Prostate gland (tissue), 2 donors: ENCODE measurements at places on chromosomes 4 and X. TPM values are rescaled to one million over a fixed set of nuclear protein-coding genes. Genes with fewer than 3 reads are reported as not detected.

Gene ATP2B3
- total RNA-seq: not detected

Gene TRPC3
- total RNA-seq: 1.5 TPM

GRCh38 chrX:2501559-2502102 is 855 bp upstream of the DHRSX start:
- no peak for DNase-seq

GRCh38 chrX:19682712-19683331 is 167.5 kb upstream of the MAP3K15 start:
- peak; percentile 5 for DNase-seq

DNA sequence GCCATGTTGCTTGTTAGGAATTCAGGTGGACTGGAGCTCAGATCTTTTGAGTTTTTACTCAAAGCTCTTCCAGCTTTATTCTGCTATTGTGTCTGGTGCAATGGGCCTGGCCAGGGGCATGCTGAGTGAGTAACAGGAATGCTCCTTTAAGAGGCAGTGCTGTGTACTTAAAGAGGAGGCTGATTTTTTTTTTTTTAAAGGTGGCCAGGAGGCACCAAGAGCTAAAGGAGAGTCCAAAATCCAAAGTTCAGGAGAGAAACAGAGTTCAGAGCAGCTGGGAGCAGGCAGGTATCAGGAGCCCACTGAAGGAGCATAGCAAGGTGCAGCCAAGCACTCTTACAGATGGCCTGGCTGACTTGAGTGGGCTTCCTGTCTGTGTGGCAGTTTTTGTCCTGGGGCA is 178.7 kb downstream of the FMR1NB start:
- no peak for DNase-seq

DNA sequence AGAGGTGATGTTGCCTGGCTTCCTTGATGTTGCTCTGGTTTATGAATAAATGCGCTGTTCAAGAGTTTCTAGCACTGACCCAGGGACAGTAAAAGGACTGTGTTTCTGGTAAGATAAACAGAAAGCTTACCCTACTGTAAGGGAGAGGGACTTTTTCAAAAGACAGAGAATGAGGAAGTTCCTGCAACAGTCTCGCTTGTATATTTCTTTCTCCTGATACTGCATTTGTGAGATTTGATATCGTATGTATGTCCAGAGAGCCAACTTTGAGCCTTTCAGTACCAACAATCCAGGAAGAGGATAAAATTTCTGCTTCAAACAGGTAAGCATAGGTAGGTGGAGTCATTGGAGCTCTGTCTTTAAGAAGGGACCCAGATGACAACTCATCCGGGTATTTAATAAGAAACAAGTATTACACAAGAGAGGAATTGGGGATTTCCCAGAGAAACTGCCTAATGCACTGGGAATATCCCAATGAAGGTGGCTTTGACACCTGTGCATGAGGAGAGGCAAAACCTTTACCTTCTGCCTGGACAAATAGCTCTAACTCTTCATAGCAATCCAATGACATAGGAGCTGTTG is 773 bp downstream of the DAPP1 start:
- DNase-seq: no peak

GRCh38 chr4:168388890-168389289 is 70.3 kb upstream of the DDX60 start:
- no peak for DNase-seq

DNA sequence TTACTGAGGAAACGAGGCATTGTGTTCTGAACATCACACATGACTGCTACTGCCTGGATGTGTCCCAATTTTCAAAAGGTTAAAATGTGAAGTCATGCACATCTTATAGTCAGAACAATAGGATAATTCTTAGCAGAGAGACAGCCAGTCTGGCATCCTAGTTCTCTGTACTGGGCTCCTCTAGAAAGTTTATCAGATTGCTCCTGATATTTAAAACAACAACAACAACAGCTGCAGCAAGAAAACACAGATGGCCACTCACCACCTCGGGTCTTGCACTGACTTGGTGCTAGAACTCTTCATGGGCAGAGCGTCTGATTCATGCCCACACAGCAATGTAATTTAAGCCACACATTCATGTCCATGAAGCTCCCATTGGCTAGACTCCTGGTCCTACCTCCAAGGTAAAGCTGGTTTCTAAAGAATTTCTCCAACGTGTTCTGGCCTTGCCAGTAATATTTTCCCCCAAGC is 33.3 kb upstream of the SLC2A9 start:
- DNase-seq: no peak

- no peak for DNase-seq
Observed at GRCh38 chr4:15809058-15809457, 30.9 kb downstream of the CD38 start.
